Cortex of kidney (tissue), 1 donor: ENCODE measurements at places on chromosomes 11 and 22.

DNA sequence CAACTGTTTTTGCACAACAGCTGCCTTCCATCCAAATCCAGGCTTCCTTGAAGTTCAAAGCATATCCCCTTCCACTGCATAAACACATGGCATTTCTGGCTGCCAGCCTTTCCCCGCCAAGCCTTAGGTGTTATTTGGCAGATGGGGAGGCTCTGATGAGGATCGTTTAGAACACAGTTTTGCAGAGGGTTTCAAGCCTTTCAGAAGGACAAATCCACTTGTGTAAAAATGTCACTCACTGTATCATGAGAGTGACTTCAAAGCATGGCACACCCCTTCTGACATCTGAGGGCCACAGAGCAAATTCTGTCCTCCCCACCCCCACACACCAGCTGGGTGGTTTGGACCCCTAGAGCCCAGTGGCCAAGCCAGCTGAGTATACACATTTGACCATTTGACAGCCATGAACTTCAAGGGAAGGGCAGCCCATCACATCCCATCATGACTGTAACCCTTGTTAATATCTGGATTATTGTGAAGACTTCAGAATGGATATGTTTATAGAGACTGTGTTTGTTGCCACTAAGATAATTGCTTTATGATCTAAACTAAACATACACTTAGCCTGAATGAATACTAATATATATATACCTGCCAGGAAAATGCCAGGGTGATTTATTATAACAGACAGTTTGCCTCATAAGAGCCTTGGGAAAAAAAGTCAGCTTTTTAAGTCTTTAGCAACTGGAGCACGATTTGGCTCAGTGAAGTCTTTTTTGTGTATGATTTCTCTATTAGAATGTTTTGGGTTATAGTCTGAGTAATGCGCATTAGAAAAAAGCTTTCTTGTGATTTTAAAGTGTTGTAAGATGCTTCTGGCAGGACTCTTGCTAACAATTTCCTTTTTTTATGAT is 31.9 kb downstream of the FBLN1 start:
- no peak for DNase-seq

DNA sequence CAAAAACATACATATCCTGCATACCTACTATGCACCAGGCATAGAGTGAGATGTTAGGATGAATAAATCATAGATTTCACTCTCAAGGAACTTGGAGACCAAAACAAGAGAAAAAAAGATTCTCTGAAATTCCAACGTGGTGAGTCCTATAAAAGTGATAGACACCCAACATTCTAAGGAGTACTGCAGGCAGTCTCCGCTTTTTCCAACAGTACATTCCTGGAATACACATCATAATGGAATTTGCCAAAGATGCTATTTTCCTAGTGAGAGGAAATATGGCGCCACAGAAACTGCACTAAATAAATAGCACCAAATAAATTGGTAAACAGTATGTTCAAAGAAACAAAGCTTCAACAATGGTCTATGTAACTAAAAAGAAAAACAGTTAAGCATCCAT is 6.0 kb downstream of the TMEM123 start:
- no peak for DNase-seq

- DNase-seq: no peak
Measured at GRCh38 chr22:38618258-38618657, 37.9 kb downstream of the FAM227A start.

DNA sequence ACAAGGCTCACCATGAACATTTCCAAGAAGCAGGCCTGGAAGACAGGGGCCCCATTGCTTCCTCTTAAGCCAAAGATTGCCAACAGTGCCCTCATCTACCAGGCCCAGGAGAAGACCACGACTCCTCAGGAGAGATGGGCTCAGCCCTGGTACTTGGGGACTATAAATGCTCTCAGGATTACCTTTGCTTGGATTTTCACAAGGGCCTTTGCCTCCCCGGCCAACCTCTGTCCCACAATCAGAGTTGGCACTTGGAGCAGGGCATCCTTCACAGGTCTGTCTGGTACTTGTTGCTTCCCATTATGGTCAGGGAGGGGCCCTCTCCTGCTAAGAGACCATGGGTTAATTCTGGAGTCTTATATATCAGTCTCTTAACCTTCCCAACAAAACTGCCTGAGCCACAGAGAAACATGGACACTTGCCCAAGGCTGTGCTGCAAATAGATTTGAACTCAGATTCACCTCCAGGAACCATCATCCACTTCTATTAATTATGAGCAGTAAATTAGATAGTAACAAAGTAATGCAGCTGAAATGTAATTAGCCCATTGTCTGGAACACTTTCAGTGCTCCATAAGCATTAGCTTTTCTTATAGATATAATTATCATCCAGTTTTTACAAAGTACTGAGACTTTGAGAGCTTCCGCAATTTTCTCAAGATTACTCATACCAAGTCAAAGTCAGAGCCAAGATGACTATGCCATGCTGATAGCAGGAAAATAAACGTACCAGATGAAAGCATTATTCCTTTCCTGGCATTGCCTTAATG is 33.5 kb downstream of the POU2AF3 start:
- no peak for DNase-seq

DNA sequence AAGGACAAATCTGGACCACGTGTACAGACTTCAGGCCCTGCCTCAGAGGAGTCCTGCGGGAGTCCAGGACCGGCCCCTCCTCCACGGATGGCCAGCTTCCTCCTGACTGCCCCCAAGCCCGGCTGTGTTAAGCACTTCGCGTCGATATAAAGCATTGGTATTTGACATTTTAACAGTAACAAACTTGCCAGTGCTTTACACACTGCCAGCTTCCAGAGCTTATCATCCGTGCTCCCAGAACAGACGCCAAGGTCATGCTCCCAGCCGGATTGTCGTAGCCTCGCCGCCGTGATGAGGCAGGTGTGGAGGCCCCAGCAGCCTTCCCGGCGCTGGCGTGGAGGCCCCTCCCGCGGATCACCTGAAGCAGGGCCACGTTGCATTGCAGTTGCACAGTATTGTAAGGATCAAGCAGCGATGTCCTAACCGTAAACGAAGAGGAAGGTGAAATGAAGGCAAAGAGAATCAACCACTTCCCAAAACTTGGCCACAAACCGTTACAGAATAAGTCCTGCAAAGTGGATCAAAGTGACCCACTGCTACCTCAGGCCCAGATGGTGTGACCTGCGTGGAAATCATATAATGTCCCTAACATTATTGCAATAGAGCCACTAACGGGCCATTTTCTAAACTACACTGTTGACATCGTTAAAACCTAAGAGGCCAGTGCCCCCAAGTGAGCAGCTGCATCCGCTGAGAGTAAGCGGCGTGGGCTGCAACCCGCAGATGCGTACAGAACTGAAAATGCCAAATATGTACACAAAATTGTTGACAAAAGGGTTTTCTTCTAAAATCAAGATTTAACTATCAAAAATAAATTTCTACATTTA is 51.6 kb downstream of the CERK start:
- no peak for DNase-seq

DNA sequence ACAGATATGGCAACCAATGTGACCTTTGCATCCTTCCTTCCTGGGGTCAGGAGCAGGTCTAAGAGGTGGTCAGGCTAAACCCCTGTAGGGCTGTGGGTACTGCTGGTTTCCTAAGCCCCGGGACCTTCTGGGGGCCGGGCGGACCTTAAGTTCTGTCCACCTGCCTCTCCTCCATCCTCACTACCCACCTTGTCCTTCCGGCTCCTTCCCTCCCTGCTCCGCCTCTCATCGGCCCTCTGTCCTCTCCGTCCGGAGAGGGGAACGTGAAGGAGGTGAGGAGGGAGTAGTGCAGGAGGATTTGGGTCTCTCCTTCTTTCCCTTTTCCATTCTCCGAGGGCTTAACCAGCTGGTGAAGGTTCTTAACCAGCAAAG is 28.3 kb upstream of the PARVB start:
- DNase-seq: no peak

DNA sequence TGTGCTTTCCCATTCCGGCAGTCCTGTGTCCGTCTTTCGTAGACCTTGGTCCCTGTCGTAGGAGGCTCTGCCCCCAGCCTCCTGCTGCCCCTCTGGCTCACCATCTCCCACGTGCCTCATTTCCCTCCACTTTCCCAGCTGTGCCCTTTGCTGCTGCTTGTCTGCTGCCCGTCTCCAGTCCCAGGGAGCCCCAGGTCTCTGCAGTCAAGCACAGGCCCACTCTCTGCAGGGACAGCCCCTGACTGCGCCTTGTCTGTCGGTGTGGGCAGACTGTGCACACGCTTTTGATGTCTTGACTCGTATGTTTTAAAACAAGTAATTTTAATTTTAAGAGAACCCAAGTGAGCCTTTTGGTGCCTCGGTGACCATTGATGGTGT is 12.4 kb downstream of the DGCR8 start:
- DNase-seq: no peak

GRCh38 chr11:86134580-86135318 is 65.9 kb upstream of the PICALM start:
- DNase-seq: no peak

DNA sequence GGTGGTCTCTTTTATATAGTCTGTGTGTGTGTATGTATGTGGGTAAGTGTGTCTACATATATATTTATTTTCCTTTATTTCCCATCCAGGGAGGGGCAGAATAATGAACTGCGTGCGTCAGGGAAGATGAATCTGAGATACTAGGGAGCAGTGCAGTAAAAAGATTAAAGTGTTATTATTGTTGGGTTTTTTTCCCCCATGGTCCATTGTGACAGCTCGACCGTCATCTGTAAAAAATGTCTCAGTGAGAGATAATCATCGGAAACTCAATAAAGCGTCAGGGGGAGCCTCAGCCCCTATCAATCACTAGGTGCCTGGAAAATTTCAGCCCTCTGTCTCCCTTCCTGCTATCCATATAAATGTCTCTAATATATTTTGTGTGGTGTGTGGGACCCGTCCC is 64.6 kb downstream of the CLPB start:
- DNase-seq: no peak

GRCh38 chr11:8746331-8746974 is 63.9 kb downstream of the RPL27A start:
- DNase-seq: no peak

GRCh38 chr11:66323684-66324083 is 6.8 kb upstream of the CD248 start:
- DNase-seq: no peak

GRCh38 chr22:31107894-31108218 is 488 bp upstream of the SELENOM start:
- no peak for DNase-seq
